ENCODE measurements at places on chromosomes 7 and 10.
A peak's percentile ranks its signal among the peaks of the same experiment; 100 is the strongest.

GRCh38 chr10:128062881-128063563 is 63.2 kb downstream of the MKI67 start:
- no peak for DNase-seq

DNA sequence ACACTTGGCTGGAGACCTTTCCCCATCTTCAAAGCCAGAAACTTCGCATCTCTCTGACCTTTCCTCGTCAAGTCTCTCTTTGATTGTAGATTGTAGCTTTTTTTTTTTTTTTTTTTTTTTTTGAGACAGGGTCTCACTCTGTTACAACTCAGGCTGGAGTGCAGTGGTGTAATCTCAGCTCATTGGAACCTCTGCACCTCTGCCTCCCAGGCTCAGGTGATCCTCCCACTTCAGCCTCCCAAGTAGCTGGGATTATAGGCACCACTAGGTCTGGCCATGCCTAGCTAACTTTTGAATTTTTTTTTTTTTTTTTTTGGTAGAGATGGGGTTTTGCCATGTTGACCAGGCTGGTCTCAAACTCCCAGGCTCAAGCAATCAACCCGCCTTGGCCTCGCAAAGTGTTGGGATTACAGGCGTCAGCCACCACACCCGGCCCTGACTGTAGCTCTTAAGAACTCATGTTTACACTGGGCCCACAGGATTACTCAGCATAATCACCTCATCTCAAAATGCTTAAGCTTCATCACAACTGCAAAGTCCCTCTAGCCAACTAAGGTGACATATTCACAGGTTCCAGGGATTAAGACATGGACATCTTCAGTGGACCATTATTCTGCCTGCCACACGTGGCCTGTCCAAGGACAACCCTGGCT is 11.7 kb downstream of the POLL start:
- no peak for DNase-seq

GRCh38 chr10:82543631-82544030 is 668.6 kb downstream of the NRG3 start:
- DNase-seq: no peak

DNA sequence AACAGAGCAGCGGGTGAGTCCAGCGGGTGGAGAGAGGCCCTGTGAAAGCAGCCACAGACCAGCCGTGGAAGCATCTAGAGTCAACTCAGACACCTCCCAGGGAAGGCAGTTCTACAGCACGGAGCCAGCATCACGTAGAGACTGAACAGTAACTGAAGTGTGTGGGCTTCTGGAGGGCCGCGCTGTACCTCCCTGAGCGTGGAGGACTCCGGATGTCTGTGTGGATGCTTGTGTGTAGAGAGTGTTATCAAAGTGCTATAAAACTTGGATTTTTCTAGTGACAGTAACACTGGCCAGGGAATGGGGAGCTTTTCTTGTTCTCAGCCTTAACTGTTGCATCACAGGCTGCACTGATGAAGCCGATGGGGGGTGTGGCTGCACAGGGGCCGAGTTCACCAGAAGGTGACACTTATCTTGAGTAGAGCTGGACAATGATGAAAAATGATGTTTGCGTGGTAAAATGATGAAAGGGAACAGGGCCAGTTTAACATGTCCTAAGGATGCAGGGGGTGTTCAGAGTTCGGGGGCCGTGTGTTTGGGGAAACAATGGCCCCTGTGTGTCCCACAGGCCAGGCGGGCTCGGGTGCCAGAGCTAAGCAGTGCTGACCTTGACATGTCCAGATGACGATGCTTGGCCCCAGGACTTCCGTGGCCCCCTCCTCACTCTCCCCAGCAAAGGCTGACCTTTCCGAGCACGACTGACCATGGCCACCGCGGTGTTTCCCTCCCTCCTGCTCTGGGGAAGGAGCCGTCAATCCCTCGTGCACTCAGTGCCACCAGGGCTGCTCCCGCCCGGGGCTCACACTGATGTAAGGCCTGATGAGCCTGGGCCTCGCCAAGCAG is 21.9 kb downstream of the MNX1 start:
- DNase-seq: no peak

GRCh38 chr10:60848126-60848525 is 69.8 kb downstream of the CDK1 start:
- DNase-seq: no peak

GRCh38 chr7:29239638-29240037 is 45.1 kb downstream of the CHN2 start:
- no peak for DNase-seq

DNA sequence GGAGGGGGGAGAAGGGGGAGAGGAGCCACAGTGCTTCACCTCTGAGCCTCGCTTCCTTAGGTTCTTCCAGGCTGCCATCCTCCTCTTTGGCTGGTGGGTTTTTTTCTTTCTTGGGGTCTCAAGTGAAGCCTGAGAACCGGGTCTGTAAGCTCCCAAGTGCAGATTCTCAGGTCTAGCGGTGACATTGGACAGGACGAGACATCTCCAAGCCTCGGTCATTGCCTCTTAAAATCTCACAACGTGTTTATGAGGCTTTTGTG is 817 bp upstream of the IL15RA start:
- DNase-seq: no peak

DNA sequence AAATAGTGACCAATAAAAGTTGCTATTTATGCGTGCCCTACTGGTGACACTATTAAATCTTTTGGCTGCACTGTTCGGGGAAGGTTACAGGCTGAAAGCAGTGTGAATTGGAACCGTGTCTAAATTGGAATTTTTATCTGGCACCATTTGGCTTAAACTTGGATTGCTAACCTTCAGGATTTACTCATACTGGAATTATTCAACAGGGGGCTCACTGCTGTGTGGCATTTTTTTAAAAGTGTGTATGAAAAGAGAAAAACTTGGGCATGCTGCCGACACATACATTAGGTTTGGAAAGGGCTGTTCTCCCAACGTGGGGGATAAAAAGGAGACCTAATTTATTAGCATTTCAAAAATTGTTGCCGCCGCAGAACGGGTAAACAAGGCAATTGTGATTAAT is 537.9 kb upstream of the MGMT start:
- no peak for DNase-seq

DNA sequence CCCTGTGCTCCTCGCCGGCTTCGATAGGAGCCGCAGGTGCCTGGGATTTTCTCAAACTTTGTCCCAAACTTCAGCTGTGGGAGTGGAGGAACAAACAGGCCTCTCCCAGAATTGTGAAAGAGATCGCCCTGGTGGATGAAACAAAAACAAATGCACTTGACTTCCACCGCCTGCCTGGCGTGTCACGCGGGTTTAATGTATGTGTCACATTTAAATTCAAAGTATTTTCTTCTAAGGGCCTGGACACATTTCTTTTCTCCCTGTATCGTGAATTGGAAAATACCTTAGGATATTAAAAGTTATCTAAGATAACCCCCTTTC is 694 bp upstream of the WASL start:
- peak; percentile 64 for DNase-seq

DNA sequence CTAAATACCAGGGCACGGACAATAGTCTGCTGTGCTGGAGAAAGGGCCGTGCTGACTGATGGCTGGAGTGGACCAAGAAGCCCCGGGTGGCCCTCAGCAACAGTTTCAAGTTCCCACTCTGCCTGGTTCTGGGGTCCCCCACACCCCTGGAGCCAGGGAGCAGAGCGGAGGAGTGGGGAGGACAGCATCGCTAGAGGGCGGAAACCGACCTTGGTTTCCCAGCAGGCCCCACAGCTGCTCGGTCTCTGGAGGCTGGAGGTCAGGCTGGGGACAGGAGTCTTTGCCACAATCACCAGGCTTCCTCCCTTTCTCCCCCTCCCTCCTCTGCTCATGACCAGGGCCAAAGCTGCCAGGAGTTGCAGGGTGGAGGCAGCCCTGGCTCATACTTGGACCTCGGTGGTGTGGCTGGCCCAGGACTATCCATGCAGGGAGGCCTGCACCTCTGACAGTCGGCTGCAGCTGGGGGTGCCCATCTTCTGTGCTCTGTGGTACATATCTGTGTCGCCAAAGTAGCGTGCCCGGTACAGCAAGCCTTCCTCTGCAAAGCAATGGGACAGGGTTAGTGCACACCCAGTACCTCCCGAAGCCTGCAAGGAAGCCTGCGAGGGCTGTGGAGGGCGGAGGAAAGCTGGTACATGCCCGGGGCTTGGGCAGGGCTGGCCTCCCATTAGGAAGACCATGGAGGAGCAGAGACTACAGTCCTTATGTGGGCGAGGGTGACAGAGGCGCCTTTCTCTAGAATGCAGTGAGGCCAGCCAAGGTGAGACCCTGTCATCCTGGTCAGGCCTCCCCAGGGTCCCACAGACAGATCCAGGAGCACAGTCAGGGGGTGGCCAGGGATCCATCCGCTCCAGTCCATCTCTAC is 19.1 kb downstream of the DNAJB12 start:
- no peak for DNase-seq

DNA sequence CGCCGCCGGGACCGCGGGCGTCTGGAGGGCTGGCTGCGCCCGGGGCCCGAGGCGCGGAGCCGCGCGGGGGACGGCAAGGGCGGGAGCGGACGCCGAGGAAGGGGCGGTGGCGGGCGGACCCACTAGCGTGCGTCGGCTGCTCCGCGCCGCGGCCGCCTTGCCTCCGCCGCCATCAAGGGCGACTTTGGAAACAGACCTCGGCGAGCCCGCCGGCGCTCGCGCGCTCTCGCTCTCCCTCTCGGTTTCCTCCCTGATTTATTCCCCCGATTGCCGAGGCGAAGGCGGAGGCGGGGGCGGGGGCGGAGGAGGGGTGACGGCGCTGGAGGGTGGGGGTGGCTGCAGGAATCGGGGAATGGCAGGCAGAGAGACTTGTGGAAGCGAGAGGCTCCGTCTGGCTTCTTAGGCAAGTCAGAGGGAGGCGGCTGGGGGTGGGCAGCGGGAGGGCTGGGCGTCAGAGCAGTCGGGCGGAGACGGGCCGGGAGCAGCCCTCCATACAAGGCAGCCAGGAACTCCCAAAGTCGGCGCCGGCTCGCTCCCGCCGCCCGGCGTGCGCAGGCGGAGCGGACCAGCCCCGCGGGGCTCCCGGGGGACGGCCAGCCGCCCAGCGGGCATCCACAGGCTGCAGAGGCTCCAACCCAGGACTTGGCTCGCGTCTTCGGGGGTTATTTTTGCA is at the start of gene CACNA2D1:
Gene CACNA2D1, minus strand, starts transcription at position 231 of the 673 bp plus-strand sequence.
- DNase-seq: peak; percentile 86

GRCh38 chr7:45457591-45457990 is 116.6 kb upstream of the ADCY1 start:
- DNase-seq: peak; percentile 89

DNA sequence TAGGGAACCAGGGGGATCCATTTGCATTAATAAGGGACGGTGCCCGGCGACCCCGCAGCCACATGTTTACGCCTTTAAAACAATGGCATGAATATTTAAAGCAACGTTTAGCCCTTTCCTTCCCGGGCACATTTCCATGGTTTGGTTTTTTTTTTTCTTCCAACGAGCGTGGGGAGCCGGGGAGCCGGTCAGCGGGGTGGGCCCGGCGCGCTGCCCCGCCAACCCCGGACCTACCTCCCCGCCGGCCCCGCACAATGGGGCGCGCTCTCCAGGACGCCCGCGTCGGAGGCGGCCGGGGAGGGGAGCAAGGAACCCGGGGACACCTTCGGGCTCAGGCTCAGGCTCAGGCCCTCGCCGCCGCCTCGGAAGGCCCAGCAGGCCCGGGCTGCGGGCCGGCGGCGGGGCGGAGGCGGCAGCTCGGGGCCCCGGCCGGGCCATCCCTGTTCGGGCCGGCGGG is 1.0 kb downstream of the SEPHS1 start:
- DNase-seq: no peak

- no peak for DNase-seq
These were observed 147.3 kb downstream of the PFKFB3 start for GRCh38 chr10:6349846-6350535.

- no peak for DNase-seq
These were observed 57.3 kb downstream of the HK1 start for GRCh38 chr10:69335613-69336012.

GRCh38 chr10:22625516-22626290 is 88.7 kb downstream of the PIP4K2A start:
- no peak for DNase-seq

GRCh38 chr7:945556-946255 is 8.8 kb downstream of the ADAP1 start:
- DNase-seq: no peak

DNA sequence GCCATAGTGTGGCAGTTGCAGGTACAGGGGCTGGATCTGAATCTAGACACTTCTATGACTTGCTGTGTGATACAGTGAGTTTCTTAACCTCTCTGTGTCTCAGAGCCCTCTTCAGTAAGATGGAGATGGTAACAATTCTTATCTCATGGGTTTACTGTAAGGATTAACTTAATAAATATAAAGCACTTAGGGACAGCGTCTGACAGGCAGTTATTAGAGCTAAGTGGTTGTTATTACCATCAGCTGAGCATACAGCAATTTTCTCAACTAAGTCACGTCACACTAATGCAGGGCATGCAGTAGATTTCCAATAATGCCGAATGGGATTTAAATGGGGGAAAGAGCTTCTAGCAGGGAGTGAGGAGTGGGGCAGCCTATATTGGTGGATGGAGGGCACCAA is 162.6 kb downstream of the SH2D4B start:
- no peak for DNase-seq

GRCh38 chr7:26267601-26268166 is 24.0 kb upstream of the SNX10 start:
- DNase-seq: no peak

- no peak for DNase-seq
These were observed 200.2 kb upstream of the PHF14 start for GRCh38 chr7:10773430-10773829.

GRCh38 chr7:17236603-17237002 is 61.8 kb upstream of the AHR start:
- DNase-seq: no peak

- DNase-seq: no peak
These were observed 33.9 kb downstream of the MALSU1 start for GRCh38 chr7:23332910-23333612.

DNA sequence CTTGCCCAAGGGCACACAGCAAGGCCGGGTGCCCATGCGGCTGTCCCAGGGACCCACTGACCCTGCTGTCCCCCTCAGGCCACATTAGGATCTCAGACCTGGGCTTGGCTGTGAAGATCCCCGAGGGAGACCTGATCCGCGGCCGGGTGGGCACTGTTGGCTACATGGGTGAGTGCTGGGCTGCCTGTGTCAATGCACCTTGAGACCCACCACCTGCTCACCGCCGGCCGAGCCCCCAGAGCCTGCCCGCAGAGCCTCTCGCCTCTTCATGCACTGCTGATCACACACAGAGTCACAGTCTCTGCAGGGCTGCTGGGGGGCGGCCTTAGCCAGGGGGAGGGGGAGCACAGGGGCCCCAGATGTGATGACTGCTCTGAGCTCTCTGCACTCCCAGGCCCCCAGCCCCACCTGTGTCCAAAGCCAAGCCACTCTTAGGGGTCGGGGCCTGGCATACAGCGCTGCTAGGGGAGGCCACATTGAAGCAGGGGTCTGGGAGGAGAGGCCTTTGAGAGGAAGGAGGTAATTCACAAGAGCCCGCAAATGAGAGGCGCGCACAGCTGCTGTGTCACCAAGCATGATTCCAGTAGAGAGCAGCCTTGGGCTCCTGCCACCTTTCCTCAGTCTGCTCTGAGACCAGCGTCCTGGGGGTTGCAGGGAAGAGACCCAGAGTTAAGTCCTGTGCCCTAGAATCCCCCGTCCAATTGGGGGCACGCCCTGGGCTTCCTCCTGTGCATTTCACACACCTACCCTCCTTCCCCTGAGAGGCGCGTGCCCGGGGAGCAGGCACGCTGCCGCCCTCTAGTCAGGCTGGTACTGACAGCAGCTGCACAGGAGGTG is 100.4 kb downstream of the RGS10 start:
- DNase-seq: no peak

GRCh38 chr10:12709521-12709963 is 292.0 kb downstream of the CCDC3 start:
- DNase-seq: no peak
